ENCODE measurements at places on chromosomes 11 and 22.
A peak's percentile ranks its signal among the peaks of the same experiment; 100 is the strongest.

GRCh38 chr11:72114570-72114969, 2.1 kb upstream of the ANAPC15 start:
- DNase-seq: no peak

DNA sequence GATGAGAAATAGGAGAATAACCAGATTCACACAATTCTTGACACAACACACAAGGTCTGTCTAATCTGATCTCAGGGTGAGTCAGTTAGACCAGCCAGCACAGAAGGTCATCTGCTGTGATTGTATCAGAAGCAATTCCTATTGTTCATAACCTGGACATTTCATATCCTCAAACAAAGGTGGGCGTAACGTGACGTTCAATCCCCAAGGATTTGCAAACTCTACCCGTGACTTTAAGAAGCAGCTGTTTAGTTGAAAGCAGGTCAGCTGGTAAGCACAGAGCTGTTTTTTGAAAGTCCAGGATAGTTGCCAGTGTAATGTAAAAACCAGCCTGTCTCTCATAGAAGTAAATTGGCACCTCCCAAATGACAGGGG, 385.1 kb downstream of the DCDC1 start:
- no peak for DNase-seq

DNA sequence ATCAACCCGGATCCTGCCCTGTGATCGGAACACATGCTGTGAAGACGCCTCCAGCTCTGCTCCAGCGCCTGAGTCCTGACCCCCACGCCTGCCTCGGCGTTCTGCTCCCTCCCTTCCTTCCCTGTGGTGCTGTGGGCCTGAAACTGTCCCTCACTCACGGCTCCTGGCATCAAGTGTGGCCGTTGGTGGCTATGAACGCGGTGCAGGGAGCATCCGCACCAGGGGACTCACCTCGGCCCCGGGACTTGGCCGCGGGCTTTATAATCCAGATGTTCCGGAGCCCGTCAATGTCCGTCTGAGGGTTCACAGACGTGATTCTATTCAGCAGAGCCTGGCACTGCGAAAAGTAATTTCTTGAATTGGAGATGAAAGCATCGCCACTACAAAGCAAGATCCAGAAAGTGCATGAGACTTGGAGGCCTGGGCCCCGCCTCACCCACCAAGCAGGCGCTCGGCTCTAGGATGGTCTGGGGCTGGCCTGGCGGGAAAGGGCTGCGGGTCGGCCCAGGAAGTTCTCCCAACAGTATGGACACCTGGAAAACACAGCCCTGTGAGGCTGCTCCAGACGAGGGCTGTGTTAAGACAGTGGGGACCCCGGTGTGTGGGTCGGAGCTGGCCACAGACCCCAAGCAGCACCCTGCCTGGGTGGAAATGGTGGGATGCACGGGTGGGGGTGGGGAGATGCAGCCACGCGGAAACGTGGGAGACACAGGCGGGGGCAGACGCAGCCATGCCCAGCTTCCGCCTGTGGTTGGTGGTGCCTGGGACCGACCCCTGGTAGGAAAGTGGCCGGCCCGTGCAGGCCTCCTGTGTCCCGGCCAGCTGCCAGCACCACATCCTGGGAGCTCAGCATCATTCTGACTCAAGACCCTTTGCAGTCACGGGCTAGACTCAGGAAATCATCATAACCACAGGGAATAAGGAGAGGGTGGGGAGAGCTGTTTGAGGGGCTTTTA, 21.8 kb upstream of the IL17REL start:
- DNase-seq: no peak

GRCh38 chr11:10407055-10407454, 48.0 kb upstream of the AMPD3 start:
- DNase-seq: peak; percentile 91

- no peak for DNase-seq
Observed at GRCh38 chr11:122319085-122319484, 203.1 kb upstream of the BLID start.

DNA sequence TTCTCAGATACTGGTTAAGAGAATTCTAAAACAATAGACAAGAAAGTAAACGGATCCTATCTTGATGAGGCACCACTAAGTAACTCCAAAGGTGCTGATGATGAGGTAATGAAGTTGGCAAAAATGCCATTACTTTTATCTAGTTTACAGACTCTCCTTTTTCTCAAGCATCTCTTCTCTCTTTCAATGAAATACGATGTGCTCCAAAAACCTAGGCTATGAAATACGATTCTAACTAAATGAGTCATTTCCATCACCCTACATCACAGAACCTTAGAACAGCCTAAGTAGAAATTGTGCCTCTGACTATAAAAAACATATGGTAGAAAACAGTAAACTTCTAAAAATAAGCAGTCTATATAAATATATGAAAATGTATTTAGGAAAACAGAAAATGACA, 58.9 kb upstream of the ARHGAP32 start:
- DNase-seq: no peak

GRCh38 chr11:100791103-100791502, 104.0 kb downstream of the ARHGAP42 start:
- DNase-seq: no peak

Measured in Panc1 (cell line).